ENCODE measurements at places on chromosomes 3 and 15. TPM values are rescaled to one million over a fixed set of nuclear protein-coding genes. Genes with fewer than 3 reads are reported as not detected.

The NECTIN3 gene
- 87.3 TPM for total RNA-seq

The RYK gene
- total RNA-seq: 114 TPM

The UNC13C gene
- not detected for total RNA-seq

The GOLGA8R gene
- 0.33 TPM for total RNA-seq

The CHD2 gene
- 61.1 TPM for total RNA-seq

The RGMA gene
- not detected for total RNA-seq

The TPRA1 gene
- total RNA-seq: 27.3 TPM

The EXOSC7 gene
- total RNA-seq: 51.0 TPM

The LRRC3B gene
- total RNA-seq: not detected

The PAQR9 gene
- total RNA-seq: not detected

The IFT122 gene
- 26.0 TPM for total RNA-seq

The ARPIN gene
- 12.4 TPM for total RNA-seq

The PLIN1 gene
- not detected for total RNA-seq

The CAPN7 gene
- total RNA-seq: 31.5 TPM

The ANKDD1A gene
- 11.9 TPM for total RNA-seq

The NAALADL2 gene
- total RNA-seq: 0.52 TPM

The AMIGO3 gene
- total RNA-seq: not detected

The ZNF717 gene
- total RNA-seq: 10.5 TPM

The ACSBG1 gene
- not detected for total RNA-seq
